ENCODE measurements at places on chromosomes 3 and 15. TPM values are rescaled to one million over a fixed set of nuclear protein-coding genes. Genes with fewer than 3 reads are reported as not detected.

TMEM207 gene
- not detected for polyA plus RNA-seq

GRCh38 chr3:30948426-30948825, 54.0 kb upstream of the GADL1 start:
- DNase-seq = no peak

DNA sequence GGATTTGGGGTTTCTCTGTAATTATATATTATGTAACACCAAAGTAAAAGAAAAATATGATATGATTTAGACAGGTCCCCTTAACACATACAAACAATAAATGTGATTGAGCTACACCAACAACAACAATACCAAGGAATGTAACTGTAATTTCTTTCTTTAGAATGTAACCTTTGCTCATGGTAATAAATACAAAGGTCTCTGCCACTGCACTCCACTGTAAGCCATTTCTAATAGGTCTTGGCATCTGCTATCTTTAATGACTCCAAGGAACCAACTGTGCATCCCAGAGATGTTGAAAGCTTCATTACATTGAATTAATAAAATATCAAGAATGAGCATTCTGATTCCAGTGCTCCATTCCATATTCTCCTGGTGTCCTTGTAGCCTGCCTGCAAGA, 88.8 kb downstream of the PDZRN3 start:
- no peak for DNase-seq

- no peak for DNase-seq
Observed at GRCh38 chr3:18159681-18160080, 265.5 kb downstream of the SATB1 start.

GRCh38 chr15:77282333-77282732, 137.6 kb downstream of the PEAK1 start:
- DNase-seq = peak; percentile 12

DNA sequence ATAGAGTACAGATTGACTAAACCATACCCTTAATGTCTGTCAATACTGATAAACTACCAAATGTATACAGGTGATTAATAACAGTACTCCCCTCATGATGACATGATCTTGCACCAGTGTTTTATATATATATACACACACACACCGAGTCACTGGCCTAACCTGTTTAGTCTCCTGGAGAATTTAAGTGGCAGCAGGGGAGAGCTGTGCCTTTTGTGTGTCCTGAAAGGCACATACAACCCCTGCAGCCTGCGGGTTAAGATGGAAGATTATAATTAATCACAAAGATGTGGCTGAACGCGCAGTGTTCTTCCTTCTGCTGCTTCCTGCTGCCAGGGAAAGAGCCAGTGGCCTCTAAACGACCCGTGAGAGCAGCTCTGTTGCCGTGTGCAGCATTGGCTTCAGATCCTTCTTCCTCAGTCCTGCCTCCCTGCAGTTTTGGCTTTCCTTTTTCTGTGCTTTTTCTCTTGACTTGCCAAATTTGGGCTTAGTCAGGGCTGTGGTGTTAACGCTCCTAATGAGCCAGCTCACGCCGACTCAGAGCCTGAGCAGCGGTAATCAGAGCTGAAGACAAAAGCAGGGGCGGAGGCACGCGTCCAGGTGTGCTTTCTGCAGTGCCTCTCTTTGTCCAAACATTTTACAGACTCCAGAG, 42.5 kb upstream of the UBE3A start:
- DNase-seq = peak; percentile 69

DNA sequence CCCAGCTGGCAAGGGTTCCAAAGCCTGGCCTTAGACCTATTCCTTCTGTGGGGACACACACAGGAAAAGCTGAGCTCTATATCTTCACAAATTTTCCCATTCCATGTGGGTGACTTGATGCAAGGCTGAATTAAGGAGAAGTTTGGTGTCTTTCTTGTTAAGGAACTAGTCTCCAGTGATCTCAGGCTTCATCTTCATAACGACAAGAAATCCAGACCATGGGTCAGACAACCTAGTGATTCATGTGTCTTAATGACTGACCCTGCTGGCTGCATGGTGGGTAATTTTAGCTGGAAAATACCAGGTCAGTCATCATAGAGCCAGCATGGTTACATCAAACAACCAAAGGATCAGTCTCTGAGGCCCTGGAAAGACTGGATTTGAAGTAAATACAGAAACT, 112.7 kb upstream of the SLC4A7 start:
- DNase-seq = no peak

- DNase-seq = peak; percentile 65
Observed at GRCh38 chr3:16174026-16174355, 489 bp upstream of the GALNT15 start.

GRCh38 chr15:40852529-40852928, 8.7 kb downstream of the SPINT1 start:
- DNase-seq = no peak

GRCh38 chr3:28617821-28618220, 269.2 kb upstream of the AZI2 start:
- peak; percentile 26 for DNase-seq

DNA sequence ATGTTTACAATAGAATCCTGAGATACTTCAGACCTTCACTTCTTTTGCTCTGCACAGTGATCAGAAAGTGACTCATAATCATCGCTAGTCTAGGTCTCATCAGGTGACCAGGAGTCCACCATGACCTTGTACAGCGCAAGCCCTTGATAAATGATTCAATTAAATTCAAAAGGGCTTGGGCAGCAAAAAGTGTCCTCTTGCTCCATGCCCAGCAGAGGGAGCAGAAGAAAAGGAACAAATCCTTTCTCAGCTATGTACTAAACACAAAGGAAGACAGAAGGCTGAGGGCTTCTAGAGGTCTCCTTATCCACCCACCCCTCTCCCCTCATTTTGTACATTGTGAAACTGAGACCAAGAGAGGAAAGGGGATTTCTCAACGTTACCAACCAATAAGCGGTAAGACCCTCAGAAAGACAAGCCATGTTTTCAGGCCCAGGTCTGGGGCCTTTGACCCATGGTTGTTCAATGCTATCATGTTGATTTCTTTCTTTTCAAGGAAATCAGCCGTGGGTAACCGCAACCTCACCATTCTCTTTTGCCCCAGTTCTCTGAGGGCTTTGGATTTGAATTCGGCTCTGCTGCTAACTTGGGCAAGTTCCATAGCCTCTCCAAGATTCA, 74.8 kb downstream of the AQP9 start:
- DNase-seq = no peak

GRCh38 chr3:45118615-45119071, 27.5 kb downstream of the CDCP1 start:
- no peak for DNase-seq

DNA sequence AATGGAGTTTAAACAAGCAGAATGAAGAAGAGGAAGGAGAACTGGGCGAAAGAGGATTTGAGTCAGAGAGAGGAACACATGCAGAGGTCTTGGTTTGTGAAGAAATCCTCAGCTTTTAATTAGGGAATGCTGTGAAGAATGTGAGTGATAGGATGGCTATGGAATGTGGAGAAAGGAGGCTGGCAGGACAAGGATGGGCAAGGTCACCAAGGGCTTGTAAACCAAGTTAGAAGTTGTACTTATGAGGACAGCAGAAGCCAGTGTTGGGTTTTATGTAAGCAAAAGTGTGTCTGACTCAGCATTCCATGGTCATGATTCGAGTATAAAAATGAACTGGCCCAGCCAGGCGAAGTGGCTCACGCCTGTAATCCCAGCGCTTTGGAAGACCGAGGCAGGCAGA, 60.0 kb upstream of the IL12A start:
- DNase-seq = no peak

DNA sequence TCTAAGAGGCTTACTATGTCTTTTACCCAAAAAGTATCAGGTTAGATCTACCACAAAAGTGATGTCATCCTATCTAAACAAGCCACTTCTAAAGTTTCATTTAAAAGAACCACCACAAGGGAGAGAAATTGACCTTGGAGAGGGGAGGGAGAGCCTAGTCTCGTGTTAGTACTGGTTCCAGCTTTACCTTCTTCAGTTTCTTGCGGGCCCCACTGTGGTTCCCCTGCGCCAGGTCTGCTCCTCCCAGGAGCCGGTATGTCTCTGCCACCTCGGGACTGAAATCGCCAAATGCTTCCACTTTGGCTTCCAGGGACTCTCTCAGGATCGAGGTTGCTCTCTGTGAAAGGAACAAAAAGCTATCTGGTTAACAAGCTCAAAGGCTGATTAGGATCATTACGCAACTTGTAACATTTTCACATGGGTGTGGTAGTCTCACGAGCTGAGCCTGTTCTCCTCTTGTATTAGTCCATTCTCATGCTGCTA, 51.1 kb downstream of the SYNM start:
- no peak for DNase-seq

- DNase-seq = no peak
Observed at GRCh38 chr3:94972066-94972465, 909.2 kb downstream of the NSUN3 start.

GRCh38 chr15:61997786-61998185, 62.5 kb downstream of the VPS13C start:
- no peak for DNase-seq

- no peak for DNase-seq
Observed at GRCh38 chr15:92709110-92709790, 53.7 kb upstream of the FAM174B start.

- DNase-seq = no peak
Observed at GRCh38 chr15:29442532-29442931, 172.9 kb upstream of the NSMCE3 start.

NR1I2 gene
- 0.21 TPM for polyA plus RNA-seq

GNAT1 gene
- polyA plus RNA-seq = 0.05 TPM

- DNase-seq = no peak
Observed at GRCh38 chr3:139638518-139638917, 39.3 kb downstream of the NMNAT3 start.

DNA sequence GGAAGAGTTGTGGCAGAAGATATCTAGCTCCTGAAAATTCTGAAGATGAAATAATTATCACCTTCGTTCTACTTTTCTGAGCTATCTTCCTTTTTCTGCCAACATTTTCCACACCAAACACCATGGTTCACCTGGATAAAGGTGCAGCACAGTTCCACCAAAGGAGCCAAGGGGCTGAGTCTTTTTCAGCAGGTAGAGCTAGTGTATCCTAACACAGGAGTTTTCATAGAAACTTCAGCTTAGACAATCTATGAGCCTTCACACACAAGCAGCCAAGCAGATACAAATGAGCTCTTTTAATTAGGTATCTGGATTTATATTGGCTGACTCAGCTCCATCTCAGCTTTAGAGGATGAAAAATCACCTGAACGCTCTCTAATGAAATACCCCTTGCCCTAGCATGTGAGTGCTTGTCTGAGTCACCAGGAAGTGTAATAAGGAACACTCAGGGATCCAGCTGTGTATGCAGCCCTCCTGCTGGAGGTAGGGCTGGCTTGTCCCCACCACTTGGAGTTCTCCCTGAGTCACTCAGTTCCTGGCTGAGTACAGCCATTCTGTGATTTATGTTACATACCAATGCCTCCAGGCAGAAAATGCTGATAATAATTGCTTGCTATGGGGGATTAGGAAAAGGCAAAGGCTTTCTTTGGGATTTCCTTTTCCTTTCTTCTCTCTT, 385.7 kb downstream of the LSAMP start:
- DNase-seq = no peak

All from lung (tissue), 17 donors.